HFFc6 (cell line): ENCODE measurements at places on chromosomes 5 and 9.

DNA sequence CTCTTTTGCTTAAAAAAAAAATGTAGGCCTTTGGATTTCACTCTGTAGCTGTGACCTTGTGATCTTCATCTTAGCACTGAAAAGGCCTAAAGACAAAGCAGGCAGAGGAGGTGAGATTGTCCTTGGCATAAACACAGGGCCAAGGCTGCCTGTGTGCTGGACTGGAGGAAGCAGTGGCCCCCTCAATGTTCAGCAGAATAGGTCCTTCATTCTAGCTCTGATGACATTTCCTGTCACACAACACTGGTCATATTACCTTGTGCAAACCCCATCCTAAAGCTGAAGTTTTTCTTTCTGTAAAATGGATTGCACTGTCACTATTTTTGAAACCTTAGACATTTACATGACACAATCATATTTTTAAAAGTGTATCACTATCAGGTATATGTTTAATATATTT, 147.4 kb downstream of the INSYN2B start:
- no peaks in the 10 kb centered on the region; the same call in 1 of the 2 replicates for H3K27me3 ChIP-seq
- peaks cover 39% of the 10 kb centered on the region for H3K4me1 ChIP-seq
- DNase-seq, result no peak
- no peak overlapping the region for H3K27ac ChIP-seq
- H3K36me3 ChIP-seq, result no peaks in the 10 kb centered on the region

- no peaks in the 10 kb centered on the region for H3K36me3 ChIP-seq
- H3K27me3 ChIP-seq, result no peaks in the 10 kb centered on the region; the same call in 1 of the 2 replicates
- H3K4me1 ChIP-seq, result no peaks in the 10 kb centered on the region
- H3K4me3 ChIP-seq, result no peak overlapping the region
These were observed 22.4 kb downstream of the SPINK5 start for GRCh38 chr5:148085977-148086705.

DNA sequence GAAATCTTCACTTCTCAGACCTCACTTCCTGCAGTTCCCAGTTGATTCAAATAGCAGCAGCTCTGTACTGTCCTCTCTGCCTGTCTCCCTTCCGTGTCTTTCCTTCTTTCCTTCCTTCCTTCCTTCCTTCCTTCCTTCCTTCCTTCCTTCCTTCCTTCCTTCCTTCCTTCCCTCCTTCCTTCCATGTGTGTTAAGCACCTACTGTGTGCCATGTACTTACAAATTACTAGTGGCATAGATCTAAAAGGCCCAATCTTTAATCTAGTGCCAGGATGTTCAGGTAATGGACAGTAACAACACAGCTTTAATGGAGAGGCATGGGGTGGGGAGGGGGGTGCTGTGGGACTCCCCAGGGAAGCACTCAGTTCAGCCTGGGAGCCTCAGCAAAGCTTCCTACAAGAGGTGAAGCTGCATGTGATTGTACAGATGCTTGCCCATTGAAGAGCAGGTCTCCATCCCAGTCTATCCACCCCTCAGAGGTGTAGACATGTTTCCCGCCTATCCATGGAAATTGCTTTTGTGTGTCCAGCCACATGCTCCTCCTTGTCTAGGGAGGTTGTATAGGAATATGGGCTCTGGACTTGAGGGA, 106.0 kb downstream of the RGS3 start:
- H3K27me3 ChIP-seq, result no peaks in the 10 kb centered on the region
- no peak overlapping the region for H3K27ac ChIP-seq
- peaks cover 59% of the 10 kb centered on the region for H3K4me1 ChIP-seq
- no peak for DNase-seq
- no peaks in the 10 kb centered on the region for H3K36me3 ChIP-seq

GRCh38 chr5:101045689-101046088, 142.6 kb upstream of the ST8SIA4 start:
- H3K27me3 ChIP-seq, result no peaks in the 10 kb centered on the region
- no peaks in the 10 kb centered on the region for H3K4me1 ChIP-seq
- DNase-seq, result no peak
- H3K27ac ChIP-seq, result no peak overlapping the region
- H3K4me3 ChIP-seq, result no peak overlapping the region

DNA sequence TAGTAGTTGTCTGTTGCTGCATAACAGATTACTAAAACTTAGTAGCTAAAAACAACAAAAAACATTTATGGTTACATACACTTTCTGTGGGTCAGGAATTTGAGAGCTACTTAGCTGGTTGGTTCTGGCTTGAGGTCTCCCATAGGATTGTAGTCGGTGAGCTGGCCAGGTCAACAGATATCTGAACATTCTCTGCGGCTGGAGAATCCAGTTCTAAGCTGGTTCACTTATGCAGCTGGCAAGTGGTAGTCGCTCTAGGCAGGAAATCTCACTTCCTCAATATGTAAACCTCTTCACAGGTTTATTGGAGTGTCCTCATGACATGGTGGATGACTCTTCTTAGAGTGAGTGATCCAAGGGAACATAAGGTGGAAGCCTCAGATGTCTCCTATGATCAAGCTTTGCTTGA, 65.7 kb upstream of the TNFAIP8 start:
- peak overlapping the region; percentile 50; the same call in 1 of the 2 replicates for H3K27ac ChIP-seq
- H3K4me3 ChIP-seq, result 0 out of 2 replicates have a peak overlapping the region, but pooled peaks have one; percentile 0
- no peaks in the 10 kb centered on the region for H3K27me3 ChIP-seq
- peaks cover 5% of the 10 kb centered on the region; the same call in 1 of the 2 replicates for H3K36me3 ChIP-seq
- H3K4me1 ChIP-seq, result peaks cover 68% of the 10 kb centered on the region

DNA sequence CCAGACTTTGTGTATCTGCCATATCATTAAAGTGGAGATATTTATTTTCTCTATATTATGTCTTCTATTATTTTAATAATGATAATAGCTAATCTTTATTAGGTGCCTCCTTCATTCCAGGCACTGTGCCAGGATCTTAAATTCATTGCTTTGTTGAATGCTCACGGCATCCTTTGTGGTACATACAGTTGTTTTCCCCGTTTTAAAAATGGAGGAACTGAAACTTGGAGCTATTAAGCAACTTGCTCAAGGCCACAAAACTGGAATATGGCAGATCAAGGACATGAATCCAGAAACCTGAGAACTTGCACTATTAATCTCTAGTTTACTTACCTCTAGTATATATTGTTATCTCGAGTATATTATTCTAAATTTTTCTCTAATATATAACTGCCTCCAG, 41.5 kb upstream of the PPP3R2 start:
- no peak for DNase-seq
- no peak overlapping the region for H3K27ac ChIP-seq
- no peaks in the 10 kb centered on the region for H3K36me3 ChIP-seq
- H3K27me3 ChIP-seq, result peaks cover 2% of the 10 kb centered on the region; the same call in 1 of the 2 replicates

- H3K36me3 ChIP-seq, result no peaks in the 10 kb centered on the region
- H3K4me1 ChIP-seq, result no peaks in the 10 kb centered on the region
- no peaks in the 10 kb centered on the region for H3K27me3 ChIP-seq
- H3K4me3 ChIP-seq, result no peak overlapping the region
- H3K27ac ChIP-seq, result no peak overlapping the region
- DNase-seq, result no peak
These were observed 121.7 kb downstream of the FOCAD start for GRCh38 chr9:20805766-20806165.

- H3K4me1 ChIP-seq, result peaks cover 26% of the 10 kb centered on the region
- H3K4me3 ChIP-seq, result no peak overlapping the region
- DNase-seq, result no peak
- no peak overlapping the region for H3K27ac ChIP-seq
- H3K36me3 ChIP-seq, result no peaks in the 10 kb centered on the region
- peaks cover 1% of the 10 kb centered on the region; the same call in 1 of the 2 replicates for H3K27me3 ChIP-seq
These were observed 20.7 kb upstream of the NOTCH1 start for GRCh38 chr9:136566553-136566895.

DNA sequence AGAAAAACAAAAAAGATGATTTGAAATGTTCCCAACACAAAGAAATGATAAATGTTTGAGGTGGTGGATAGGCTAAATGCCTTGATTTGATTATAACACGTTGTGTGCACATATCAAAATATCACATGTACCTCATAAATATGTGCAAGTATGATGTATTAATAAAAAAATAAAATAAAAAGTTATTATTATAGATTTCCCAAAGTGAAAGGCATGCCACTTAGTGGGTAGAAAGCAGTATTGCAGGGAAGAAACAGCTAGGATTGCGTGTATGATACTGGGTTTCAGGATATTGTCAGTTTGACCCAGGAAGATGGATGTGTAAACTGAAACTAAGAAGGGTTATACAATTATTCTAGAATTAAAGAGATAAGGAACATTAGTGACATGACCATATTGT, 3.6 kb upstream of the TMEM38B start:
- H3K4me3 ChIP-seq, result no peak overlapping the region
- DNase-seq, result no peak
- H3K36me3 ChIP-seq, result no peaks in the 10 kb centered on the region

DNA sequence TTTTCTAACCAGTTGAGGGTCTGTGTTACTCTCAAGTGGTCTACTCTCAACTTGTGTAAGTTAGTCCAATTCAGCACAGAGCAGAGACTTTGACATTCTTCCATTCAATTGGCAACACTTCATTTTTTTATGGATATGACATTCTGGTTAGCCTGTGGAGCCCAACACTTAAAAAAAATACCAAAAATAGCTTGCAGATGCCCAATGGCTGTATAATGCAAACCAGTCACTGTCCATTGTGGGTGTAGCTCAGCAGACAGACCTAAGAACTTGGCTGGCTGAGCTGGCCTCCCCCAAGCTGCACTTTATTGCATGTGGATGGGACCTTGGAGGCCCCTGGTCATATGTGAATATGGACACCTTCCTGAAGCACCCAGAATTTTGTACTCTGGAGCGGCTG, 103.2 kb downstream of the DPYSL3 start:
- peak overlapping the region; percentile 33; the same call in 1 of the 2 replicates for H3K27ac ChIP-seq
- H3K36me3 ChIP-seq, result peaks cover 21% of the 10 kb centered on the region
- H3K4me1 ChIP-seq, result peaks cover 55% of the 10 kb centered on the region
- peaks cover 2% of the 10 kb centered on the region for H3K27me3 ChIP-seq
- H3K4me3 ChIP-seq, result no peak overlapping the region
- DNase-seq, result no peak
